DMS 273 treated with DMSO at 0.1 percent for 48 hours (cell line): ENCODE measurements at places on chromosomes 12 and 14.

- no peak for DNase-seq
These were observed 6.5 kb upstream of the PIWIL1 start for GRCh38 chr12:130331146-130331545.

- no peak for DNase-seq
These were observed 54.3 kb upstream of the FRMD6 start for GRCh38 chr14:51597261-51598001.

GRCh38 chr12:100842156-100842555 lies 47.6 kb downstream of the ANO4 start:
- DNase-seq: no peak

DNA sequence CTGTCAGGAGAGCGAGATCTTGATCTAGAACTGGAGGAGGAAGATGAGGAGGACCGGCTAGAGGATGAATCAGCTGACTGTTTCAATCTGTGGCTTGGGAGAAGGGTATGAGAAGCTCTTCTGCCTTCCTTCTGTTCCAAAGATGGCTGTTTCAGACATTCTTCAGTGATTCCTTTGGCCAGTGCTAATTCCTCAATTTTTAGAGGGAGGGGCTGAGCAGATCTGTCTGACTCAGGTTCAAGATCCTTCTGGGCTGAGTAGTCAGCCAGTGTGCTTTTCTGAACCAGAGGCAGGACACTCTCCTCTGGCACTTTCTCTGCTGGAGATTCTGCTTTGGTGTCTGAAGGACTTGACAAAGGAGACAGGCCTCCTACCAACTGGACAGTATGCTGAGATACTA lies 15.2 kb downstream of the ACIN1 start:
- no peak for DNase-seq

- DNase-seq: no peak
These were observed at the start of gene UBC for GRCh38 chr12:124914392-124915238. Gene UBC (minus strand): TSS chr12:124914650. CDS start chr12:124913771, 879 bp downstream.

DNA sequence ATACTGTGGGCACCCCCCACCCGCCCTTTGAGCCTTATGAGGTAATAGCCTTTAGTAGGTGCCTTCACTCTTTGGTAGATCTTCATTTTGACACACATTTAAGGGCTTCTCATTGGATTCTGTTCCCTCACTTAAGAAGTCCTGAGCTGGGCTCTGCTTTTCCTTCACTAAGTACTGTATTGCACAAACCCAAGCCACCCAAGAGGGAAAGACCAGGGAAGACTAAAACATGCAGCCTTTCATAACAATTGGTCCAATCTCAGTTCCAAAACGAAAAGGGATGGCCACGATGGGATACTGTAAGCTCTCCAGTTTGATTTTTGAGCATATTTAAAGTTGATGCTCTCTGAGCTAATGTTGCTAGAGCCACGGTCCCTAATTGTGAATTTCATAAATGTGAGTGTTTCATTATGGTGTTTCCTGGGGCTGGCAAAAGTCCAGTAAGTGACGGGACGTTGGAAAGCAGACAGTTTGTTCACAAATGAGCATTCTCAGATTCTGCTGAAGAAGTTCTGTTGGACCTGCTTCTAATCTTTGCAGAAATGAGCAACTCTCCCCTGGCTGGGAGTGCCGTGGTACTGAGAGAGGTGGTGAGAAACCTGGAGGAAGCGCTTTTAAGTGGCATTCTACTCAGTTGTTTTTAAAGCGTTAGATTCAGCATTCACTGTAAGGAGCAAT lies 9.4 kb downstream of the SSPN start:
- DNase-seq: no peak

DNA sequence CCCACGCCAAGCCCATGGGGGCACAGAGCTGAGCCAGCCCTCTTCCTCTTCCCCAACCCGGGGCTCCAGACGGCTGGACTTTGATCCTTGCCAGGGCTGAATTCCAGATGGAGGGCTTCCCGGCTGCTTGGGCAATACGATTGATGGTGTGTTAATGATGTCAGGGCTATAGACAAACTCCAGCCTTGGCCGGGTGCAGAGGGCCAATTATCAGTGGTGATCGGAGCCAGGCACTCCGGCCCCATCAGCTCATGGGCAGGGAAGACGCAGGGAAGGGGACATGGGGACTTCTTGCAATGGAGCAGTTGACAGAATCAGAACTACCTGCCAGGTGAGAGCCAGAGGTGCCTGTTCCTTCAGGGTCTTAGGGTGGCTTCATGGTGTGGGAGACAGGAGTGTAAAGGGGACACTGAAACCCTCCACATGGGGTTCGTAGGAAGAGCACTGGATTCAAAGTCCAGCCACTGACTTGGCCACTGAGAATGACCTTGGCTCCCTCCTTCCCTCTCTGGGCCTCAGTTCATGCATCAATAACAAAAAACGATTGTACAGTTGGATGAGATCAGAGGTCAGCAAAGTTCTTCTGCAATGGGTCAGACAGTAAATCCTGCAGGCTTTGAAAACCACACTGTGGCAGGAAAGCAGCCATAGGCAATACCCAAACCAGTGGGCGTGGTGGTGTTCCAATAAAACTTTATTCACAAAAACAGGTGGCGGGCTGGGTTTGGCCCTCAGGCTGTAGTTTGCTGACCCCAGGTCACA lies 333.7 kb downstream of the MED13L start:
- no peak for DNase-seq

DNA sequence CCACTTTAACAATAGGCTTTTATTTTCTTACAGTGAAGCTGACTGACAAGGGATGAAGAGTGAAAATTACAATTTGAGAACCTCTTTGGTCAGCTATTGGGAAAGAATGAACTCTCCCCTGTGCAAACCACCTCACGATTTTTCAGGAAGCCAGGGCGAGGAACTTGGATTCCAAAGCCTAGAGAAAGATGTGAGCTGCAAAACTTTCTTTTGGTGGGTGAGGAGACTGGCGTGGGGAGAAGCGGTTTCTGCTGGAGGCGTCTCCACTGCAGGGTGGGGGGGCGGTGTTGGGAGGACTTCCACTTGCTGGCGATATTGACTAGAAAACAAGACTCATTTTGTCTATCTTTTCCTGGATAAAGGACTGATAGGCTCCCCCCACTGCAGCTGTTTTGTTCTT lies 59.3 kb upstream of the VRK1 start:
- DNase-seq: no peak

GRCh38 chr12:124464062-124464461 lies 103.3 kb downstream of the NCOR2 start:
- DNase-seq: no peak

DNA sequence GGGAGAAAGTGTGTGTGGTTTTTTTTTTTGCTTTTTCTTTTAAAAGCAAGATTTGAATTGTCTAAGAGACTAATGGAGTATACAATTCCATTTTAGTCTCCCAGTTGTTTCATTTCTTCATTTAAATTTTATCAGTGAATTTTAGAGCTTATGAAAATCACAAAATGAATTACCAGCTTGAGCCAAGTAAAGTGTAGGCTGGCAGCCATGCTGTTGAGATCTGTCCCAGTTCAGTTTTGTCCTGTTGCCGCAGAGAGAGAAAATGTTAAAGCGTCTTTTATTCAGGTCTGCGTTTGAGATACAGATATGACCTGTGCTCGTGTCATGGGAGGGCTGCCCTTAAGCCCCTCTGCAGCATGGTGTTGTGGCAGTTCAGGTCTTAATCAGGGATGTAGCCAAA lies 256.5 kb downstream of the IPO8 start:
- DNase-seq: no peak

DNA sequence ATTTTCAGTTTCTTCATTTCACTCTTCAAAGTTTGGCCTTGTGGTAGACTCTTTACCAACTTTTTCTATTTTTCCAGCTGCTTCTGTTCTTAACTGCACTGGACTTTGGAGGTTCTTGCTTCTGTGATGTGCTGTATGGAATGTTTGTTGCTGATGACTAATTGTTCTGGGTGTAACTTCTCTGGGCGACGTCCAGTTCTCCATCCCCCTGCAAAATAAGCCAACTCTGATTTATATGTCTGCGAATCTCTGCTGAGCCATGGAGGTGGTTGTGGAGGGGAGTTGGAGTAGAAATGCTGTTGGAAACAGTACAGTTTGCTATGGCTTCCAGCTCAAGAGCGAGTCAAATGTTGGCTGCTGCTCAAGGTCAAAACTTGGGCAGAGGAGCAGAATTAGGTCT lies 113.9 kb upstream of the DYRK2 start:
- no peak for DNase-seq

DNA sequence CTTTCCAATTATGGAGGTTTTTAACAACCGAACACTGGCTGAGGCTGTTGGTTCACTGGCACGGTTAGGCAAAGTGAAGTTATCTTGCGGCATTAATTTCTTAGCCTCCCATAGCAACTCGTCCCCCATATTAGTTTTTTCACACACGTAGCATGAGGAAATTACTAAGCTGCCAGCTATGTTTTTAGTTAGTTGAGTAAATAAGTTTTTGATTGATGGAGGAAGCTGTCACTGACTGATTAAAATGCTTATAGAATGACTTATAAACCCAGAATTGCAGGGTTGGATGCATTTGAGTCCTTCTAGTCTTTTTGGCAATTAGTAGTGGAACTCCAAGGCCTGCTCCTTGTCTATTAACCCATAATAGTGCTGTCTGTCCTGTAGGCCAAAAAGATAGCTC lies 97.1 kb downstream of the ALG10 start:
- no peak for DNase-seq

GRCh38 chr14:105855246-105855892 lies 329.0 kb downstream of the TMEM121 start:
- no peak for DNase-seq

- DNase-seq: no peak
These were observed 219.6 kb downstream of the PHETA1 start for GRCh38 chr12:111149299-111149698.

DNA sequence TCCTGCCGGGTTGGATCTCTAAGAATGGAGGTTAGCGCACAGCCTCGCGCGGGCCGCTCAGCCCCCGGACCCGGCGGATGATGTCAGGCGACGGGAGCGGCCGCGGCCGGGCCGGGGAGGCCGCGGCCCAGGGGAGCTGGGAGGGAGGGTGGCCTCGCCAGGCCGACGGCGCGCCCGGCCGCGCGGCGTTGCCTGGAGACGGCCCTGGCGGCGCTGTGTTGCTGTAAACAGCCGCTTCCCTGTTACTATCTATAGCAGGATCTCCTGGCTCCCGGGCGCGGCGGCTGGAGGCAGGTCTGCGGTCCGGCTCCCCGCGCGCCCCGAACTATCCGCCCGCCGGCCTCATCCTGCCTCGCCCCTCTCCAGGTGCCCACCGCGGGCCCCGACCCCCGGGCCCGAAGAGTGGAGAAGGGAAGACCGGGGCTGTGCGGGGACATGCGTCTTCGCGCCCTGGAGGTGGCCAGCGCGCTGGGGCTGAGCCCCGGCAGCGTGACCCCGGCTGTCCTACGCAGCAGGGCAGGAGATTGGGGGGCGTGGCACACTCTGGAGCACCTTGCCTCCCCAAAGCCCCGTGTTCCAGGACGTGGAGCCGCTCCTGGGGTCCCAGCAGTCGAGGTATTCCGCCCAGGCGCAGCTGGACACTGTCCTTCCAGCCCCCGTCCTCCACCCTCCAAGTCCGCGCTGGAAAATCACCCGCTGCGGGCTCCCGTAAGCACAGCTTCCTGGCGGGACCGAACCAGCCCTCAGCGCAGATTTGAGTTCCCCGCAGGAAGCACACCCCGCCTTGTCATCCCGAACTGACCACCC lies 1.4 kb upstream of the FOS start:
- DNase-seq: peak; percentile 18

DNA sequence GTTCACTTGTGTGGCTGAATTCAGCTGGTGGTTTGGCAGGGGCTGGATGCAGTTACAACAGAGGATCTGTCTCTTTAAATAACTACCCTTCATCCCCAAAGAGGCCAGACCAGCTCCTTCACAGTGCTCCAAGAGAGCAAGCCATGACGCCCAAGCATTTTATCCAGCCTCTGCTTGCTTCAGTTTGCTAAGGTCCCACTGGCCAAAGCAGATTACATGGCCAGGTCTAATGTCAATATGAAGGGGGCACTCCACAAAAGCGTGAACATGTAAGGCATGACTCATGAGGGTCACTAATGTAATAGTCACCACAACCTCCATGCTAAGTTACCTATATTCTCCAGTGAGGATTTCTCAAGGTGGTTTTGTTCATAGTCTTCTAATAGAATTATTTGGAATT lies 62.9 kb downstream of the MARK3 start:
- no peak for DNase-seq

GRCh38 chr12:108724054-108724889 lies 7.0 kb downstream of the CORO1C start:
- DNase-seq: no peak

DNA sequence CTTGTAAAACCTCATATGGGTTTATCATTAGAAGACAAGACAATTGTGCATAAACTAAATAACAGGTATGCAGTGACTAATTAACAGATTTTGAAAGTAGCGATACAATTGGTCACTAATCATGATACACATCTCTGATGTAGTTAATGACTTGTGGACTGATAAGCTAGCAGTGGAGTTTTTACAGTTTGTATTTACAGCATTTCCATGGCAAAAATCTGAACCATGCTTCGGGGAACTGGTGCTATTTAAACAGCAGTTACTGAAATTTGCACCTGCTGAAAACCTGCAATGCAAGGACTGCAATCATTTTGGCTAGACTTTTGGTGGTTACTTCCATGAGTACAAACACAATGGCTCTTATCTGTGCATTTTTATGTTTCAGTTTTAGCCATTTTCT lies 471.2 kb downstream of the RERGL start:
- DNase-seq: no peak

DNA sequence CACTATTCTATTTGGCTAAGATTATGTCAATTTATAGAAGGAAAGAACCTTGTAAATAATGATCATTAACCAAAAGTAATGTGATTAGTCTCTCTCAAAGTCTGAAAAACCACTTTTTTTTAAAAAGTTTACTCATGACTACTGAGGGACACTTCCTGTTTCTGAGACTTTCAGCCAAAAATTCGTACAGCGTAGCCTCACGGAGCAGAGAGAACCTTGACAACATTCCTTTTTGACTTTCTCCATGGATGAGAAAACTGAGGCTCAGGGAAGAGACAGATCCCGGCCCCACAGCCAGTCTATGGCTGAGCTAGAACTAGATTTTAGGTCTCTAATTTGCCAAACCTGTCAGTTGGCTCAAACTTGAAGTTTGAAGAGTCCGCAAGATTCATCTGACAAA lies 68.2 kb downstream of the DAD1 start:
- DNase-seq: no peak

GRCh38 chr12:91947459-91947858 lies 198.2 kb downstream of the BTG1 start:
- no peak for DNase-seq

- DNase-seq: no peak
These were observed 3.1 kb downstream of the PKP2 start for GRCh38 chr12:32893458-32893857.

DNA sequence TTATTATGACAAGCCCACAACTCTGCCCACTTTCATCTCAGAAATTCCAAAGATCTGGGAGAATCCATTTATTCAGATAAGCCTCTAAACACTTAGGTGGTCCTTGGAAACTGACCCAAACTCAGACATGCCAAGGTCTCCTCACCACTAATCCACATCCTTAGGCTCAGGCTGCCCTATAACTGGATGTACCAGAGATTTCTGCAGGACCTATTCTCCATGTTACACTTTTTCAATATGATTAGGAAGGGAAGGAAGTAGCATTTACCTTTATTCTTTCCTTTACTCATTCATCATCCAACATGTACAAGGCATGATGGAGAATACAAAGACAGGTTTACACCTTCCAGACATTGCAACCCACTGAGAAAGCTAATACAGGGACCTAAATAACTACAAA lies 145.9 kb upstream of the BMP4 start:
- no peak for DNase-seq

- no peak for DNase-seq
These were observed 6.7 kb downstream of the HDAC7 start for GRCh38 chr12:47812797-47813510.
